ENCODE measurements at places on chromosomes 7 and 10.

- no peak for DNase-seq
Measured at GRCh38 chr10:50362547-50363125, 111.3 kb upstream of the ASAH2 start.

- no peak for DNase-seq
Measured at GRCh38 chr10:99233689-99234037, 2.0 kb downstream of the HPSE2 start.

DNA sequence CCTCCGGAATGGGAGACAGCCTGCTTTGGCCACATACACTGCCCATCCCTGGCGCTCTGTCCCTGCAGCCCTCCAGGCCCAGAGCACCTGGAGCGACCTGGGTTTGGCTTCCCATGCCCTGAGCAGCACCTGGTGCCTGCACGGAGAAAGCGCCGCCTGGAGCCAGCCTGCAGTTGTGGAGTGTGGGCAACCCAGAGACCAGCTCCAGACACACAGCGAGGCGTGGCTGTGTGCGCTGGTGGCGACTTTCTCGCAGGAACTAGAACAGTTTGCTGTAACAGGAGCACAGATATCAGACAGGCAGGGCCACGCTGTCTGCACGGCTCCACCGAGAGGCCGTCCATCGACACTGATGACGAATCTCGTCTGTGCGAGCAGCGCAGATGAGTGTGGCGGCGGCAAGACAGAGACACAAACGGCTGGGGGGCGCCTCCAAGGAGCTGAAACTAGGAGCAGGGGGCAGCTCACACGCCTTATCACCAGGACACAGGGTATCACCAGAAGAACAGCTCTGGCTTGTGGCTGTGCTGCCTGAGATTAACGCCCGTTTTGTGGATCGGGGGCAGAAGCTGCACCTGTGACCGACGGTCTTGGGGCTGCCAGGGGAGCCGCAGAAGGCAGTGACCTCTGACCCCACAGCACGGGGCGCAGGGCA is 275.3 kb downstream of the DNAJB6 start:
- no peak for DNase-seq

DNA sequence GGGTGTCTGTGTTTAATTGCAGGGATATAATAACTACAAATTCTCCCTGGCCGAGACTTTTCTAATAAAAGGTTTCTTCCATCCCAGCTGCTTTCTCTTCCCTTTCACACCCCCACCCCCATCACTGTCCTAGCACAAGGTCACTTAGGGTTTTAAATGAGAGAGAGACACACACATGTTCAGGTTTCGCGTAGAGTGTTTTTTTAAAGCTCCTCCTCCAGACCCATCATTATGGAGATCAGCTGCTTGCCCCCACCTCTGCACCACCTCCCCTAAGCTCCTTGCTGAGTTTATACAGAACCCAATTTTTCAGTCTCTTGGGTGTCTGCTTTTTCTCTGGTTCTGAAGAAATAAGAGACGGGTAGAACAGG is 18.6 kb downstream of the LRMDA start:
- no peak for DNase-seq

GRCh38 chr7:101606498-101606923 is 22.6 kb downstream of the MYL10 start:
- no peak for DNase-seq

DNA sequence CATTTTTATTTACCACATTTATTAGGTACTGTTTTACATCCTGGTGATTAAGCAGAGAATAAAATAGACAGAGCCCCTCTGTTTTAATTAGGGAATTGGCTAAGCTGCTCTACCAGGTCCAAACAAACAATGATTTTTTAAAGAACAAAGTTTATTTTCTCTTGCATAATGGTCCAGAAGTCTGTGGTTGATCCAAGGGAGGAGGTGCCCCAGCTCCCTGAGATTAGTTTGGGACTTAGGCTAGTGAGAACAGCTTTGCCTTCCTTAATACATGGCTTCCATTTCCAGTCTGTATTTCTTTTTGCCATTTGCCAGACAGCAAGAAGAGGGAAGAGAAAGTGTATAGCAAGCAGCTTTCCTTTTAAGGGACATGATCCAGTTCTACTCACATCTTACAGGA is 2.9 kb upstream of the MIOS start:
- DNase-seq = no peak

DNA sequence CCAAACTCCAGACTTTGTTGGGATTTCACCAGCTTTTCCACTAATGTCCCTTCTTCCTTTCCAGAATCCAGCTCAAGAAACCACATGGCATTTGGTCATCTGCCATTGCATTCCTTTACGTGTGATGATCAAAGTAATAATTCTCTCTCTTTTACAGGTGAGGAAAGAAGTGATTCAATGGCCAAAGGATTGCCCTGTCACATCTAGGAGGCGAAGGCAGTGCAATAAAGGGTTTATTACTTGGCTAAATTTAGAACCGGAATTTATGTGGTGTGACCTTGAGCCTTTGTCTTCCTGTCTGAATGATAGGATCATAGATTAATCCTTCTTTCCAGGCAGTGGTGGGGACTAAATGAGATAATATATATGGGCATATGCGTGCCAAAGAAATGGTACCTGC is 58.3 kb upstream of the COBL start:
- no peak for DNase-seq

DNA sequence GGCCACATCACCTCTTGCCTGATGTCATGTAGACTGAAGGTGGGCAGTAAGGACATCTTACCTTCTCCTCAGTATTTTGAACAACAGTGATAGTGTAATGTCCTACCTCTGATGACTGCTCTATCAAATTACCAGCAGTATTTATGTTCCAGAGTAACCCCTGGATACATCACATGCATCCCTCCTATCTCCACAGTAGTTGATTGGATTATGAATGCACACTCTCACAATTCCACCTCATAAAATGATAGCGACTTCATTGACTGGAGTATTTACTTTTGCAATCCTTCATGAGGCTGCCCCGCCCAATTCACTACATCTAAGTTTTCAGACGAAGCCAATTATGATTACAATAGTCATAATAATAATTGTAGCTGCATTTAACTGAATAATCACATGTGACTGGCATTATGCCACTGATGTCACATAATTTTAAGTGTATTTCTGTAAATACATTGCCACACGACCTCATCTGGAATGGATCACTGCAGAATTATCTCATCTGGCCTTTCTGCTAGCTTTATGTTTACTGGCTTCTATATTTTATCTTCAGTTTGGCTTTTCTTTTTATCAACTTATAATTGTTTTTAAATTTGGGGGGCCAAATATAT is 268.9 kb downstream of the SLC25A13 start:
- DNase-seq = no peak

GRCh38 chr7:38675494-38676106 is 44.4 kb upstream of the AMPH start:
- no peak for DNase-seq

GRCh38 chr10:124003871-124004662 is 89.3 kb downstream of the CHST15 start:
- DNase-seq = no peak

- no peak for DNase-seq
Measured at GRCh38 chr7:46208635-46209525, 287.8 kb upstream of the IGFBP3 start.

GRCh38 chr7:82593780-82594179 is 150.2 kb upstream of the CACNA2D1 start:
- no peak for DNase-seq

DNA sequence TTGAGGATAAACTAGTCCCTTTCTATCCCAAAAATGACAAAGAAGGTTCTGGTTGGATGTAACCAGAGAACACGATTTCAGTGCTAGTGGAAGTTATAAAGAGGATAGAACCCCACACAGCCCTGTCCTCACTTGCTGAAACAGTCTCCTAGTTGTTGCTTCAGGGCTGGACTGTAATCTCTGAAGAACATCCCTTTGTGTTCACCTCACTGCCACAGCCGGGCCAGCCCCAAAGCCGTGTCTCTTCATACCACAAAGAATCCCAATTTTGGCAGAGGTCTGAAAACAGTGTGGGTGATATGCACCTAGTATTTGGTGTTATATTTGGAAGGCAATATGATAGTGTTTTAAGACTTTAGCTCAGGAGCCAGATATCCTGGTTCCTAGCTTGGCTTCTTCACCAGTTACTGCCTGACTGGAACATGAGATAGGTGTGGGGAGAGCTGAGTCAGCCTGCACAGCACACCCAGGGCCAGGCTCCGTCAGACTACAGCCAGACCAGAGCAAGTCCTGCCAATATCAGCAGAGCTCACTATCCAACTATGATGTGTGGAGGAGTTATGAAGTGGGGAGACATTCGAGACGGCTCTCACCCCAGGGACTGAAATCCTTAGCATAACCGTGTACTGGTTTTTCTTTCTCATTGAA is 21.2 kb downstream of the CYP3A4 start:
- DNase-seq = no peak

DNA sequence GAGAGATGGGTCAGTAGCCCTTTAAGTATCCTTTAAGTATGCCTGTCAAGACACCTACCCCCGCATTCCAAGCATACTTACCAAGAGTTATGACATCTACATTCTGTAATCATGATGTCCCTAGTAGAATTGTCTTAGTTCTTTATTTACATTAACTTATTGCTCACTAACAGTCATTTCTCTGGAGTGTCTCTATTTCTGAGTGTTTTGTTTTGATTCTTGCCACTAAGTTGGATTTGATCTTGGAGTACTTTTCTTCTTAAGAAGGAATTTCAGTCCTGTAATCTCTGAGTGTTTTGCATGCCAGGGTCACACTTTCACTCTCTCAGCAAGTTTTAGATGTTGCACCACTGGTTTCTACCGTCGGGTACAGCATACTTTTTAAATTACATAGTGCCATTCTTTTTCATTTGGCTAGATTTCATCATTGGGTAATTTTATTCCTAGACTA is 1053.9 kb downstream of the KCNMA1 start:
- peak; percentile 49 for DNase-seq

- no peak for DNase-seq
Measured at GRCh38 chr10:31123946-31124345, 92.3 kb upstream of the ZNF438 start.

GRCh38 chr7:121286742-121287734 is 41.8 kb upstream of the WNT16 start:
- no peak for DNase-seq

- DNase-seq = no peak
Measured at GRCh38 chr7:19296617-19297016, 151.4 kb upstream of the FERD3L start.

- no peak for DNase-seq
Measured at GRCh38 chr7:3778345-3778744, 477.3 kb downstream of the SDK1 start.

Measured in amniotic stem cell (primary cell).